ENCODE measurements at places on chromosomes 12 and 14. TPM values are rescaled to one million over a fixed set of nuclear protein-coding genes. Genes with fewer than 3 reads are reported as not detected.

PTGER2 gene
- 0.41 TPM for total RNA-seq

ALDH2 gene
- 9.0 TPM for total RNA-seq

LALBA gene
- not detected for total RNA-seq

- no peaks in the 10 kb centered on the region for H3K4me1 ChIP-seq
- no peak overlapping the region for H3K4me3 ChIP-seq
- H3K27ac ChIP-seq: no peak overlapping the region
- H3K36me3 ChIP-seq: no peaks in the 10 kb centered on the region
These were observed 320.5 kb downstream of the PRKD1 start for GRCh38 chr14:29607169-29607568.

GRCh38 chr14:49677643-49678042 is 10.4 kb downstream of the POLE2 start:
- H3K27ac ChIP-seq: no peak overlapping the region
- no peaks in the 10 kb centered on the region for H3K27me3 ChIP-seq
- H3K36me3 ChIP-seq: peaks cover 6% of the 10 kb centered on the region
- H3K4me3 ChIP-seq: no peak overlapping the region
- no peaks in the 10 kb centered on the region for H3K4me1 ChIP-seq
